Upper lobe of right lung (tissue), 1 donor: ENCODE measurements at places on chromosomes 2 and 18.

GRCh38 chr2:69456950-69457445, 19.8 kb upstream of the NFU1 start:
- DNase-seq = no peak

GRCh38 chr2:88641330-88641729, 14.1 kb upstream of the EIF2AK3 start:
- no peak for DNase-seq

GRCh38 chr2:222802514-222803196, 58.2 kb upstream of the ACSL3 start:
- DNase-seq = no peak

- no peak for DNase-seq
Measured at GRCh38 chr2:164368896-164369295, 252.4 kb downstream of the GRB14 start.

DNA sequence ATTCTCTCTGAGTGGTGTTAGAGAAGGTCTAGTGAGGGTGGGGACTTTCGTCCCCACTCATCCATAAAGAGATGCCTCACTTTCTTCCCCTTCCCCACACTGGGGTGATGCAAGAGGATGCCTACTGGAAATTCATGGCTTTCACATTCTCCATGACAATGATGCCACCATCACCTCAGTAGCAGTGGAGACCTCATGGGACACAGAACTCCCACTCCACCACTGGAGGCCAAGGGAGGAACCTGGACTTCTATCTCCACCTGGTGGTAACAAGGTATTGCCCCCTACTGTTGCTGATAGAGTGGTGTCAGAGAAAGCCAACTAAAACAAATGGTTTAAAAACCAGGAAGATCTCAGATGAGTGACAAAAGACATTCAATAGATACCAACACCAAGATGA, 110.9 kb downstream of the INHBB start:
- no peak for DNase-seq

- no peak for DNase-seq
Measured at GRCh38 chr2:164771897-164772296, 69.7 kb downstream of the COBLL1 start.

GRCh38 chr18:74281011-74281979, 10.5 kb downstream of the CYB5A start:
- no peak for DNase-seq

GRCh38 chr2:171247741-171248662, 87.3 kb upstream of the TLK1 start:
- DNase-seq = no peak

GRCh38 chr2:223219872-223220657, 168.1 kb downstream of the KCNE4 start:
- DNase-seq = no peak

DNA sequence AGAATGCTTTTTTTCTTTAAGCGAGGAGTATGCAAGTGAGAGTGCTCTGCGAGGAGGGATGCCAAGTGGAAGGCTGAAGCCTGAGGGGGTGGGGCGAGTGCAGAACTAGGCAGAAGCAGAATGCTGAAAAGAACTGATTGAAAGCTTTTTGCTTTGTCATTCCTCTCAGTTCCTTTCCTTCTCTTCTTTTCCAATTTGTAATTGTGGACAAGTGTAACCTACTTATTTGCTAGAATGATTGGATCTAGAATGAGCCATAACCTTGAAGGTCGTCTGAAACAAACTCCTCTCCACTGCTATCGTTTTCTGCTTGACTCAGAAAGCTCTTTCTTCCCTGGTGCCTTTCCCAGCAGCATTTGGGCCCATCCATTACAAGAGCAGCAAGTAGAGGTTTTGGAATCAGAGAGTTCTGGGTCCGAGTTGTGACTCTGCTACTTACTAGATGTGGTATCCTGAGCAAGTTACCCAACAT, 115.3 kb downstream of the METTL8 start:
- DNase-seq = no peak

GRCh38 chr2:95382686-95383634, 19.5 kb upstream of the FAHD2A start:
- DNase-seq = peak; percentile 54

DNA sequence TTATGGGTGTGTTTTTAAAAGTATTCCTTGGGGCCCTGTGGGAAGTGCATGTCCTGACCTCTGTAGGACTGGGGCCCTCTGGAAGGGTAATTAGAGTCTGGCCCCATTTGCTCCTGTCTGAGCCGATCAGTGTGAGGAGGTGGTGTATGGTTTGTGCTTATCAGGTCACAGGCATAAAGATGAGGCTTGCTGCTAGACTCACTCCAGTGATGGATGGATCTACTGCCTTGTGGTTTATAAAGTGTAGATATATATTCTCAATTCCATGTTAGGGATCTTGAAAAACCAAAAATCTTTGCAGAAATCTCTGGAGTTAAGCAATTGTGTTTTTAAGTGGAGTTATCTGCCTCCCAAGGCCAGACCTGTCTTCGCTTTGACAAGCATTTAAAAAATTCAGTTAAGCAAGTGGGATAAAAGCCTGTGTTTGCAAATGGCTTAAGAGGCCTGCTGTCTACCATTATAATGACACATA, 182.4 kb downstream of the PTPRM start:
- no peak for DNase-seq
